ENCODE measurements at places on chromosomes 1 and 21. TPM values are rescaled to one million over a fixed set of nuclear protein-coding genes. Genes with fewer than 3 reads are reported as not detected.

Gene KIF2C
- total RNA-seq: 49.8 TPM

Gene ADIPOR1
- 152 TPM for total RNA-seq

Gene SAMD11
- total RNA-seq: 4.9 TPM

Gene MUL1
- total RNA-seq: 12.0 TPM

Gene CDC42BPA
- total RNA-seq: 77.7 TPM

Gene TSPEAR
- total RNA-seq: not detected

Gene SLAMF9
- not detected for total RNA-seq

Gene SERTAD4
- 0.29 TPM for total RNA-seq

Gene S100A7A
- not detected for total RNA-seq

Gene SPATA45
- not detected for total RNA-seq
